M059J (cell line): ENCODE measurements at places on chromosomes 3 and 15.
A peak's percentile ranks its signal among the peaks of the same experiment; 100 is the strongest.

DNA sequence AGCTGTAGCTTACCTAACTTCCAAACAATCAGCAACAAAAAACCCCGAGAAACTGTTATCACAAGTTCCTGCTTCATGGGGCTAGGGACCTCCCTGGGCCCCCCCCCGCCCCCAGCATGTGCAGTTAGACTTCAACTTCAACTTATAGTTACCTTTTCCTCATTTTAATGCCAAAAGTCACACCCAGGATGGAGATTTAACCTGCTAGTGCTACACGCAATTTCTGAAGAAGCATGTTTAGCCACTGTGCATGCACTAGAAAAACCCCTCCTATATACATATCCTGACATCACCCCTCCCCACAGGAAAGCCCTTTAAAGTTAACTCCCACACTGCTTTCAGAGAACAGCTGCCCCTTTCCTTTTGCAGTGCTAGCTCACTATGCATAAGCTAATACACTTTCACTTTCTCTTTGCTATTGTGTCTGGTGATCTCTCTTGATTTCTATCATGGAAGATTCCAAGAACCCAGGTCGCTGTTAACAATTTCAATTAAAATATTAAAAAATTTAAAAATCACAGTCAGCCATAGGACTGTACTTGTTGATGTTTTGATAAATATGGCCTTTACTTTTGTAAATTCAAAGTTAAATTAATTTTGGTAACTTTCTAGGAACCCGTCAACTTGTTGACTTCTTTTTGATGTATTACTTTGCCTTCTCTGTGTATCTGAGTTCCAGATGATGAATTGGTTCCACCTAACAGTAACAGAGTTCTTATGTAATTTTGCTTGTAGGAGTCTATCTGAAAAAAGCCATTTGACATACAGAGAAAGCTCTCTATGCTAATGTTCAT, 75.2 kb upstream of the ACAD9 start:
- peak; percentile 36 for DNase-seq

DNA sequence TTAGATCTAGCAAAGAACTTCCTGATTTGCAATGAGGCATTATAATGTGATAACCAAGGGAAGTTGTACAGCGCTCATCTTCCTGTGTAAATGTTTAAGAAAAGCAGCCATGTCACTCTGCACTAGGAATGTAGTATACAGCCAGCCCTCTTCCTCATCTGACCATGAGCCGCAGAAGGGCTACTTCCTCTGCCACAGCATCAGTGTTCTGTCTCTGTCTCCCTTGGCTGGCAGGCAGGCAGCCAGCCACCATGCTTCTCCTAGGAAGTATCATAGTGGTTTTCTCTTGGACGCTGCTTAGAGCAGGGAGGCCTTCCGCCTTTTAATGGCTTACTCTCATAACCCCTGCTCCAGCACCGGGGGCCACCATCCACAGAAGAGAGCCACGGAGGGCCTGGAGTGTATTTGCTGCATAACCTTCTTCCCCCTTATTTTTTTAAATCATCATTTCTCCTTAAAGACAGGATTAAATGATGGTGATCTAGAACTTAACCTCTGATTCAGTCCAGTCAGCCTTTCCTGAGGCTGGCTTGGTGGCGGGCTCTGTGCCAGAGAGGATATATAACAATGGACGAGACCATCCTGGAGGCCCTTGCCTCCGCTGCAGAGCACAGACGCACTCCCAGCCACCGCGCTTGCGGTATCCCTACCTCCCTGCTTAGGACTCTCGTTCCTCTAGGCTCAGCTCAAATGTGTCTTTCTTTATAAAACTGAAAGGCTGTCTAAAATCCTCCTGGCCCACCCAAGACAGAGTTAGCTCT, 57.3 kb upstream of the PLXNA1 start:
- DNase-seq = no peak

- DNase-seq = no peak
Observed at GRCh38 chr3:50295553-50296431, 3.4 kb downstream of the HYAL3 start.

- DNase-seq = no peak
Observed at GRCh38 chr3:143099690-143100089, 19.9 kb upstream of the CHST2 start.

DNA sequence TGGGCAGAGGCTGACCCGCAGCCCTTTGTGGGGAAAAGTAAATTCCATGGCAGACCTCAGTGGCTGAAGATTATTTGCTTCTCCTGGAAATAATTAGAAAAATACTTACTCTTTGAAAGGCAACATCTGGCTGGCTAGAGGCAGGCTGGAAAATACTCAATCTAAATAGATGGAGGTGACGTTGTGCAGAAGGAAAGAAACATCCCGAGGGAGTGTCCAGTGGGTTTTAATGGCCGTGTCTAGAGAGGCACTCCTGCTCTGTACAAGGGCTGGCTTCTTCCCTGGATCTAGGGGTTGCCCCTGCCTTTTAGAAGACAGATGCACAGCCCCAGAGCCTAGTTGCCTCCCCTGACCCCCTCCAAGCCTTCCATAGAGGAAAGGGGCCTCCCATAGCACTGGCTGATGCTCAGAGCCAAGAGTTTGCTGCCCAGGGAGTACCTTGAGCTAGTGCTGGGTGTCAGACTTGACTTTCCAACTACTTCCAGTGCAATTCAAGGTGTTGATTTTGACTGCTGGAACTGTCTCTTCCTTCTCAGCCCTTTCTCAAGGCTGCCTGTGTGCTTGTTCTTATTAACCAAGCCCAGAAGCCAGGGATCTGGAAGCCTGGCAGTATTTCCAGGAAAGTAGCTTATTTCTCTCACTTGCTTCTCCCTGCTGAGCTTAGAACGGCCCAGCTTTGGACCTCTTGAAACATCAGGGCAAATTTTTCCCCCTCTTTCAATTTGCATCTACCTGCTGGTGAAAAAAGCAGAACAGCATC, 27.4 kb downstream of the CGNL1 start:
- DNase-seq = no peak

- no peak for DNase-seq
Observed at GRCh38 chr15:43531018-43531670, 13.7 kb downstream of the MAP1A start.

DNA sequence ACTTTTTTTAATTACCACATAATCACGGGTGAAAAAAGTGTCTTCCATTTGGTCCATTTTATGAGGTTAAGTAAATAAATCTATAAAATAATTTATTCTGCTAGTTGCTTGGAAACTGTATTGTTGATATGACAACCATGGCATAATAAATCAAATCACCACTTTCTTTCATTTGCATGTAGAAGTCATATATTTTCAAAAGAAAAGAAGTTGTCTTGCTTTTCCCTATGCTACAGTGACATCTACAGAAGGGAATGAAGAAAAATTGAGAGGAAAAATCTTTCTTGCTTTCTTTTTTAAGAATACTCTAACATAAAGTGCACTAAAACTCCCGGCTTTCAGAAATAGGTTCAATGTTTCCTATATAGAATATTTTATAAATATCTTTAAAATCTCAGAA, 228.5 kb downstream of the ZBBX start:
- peak; percentile 12 for DNase-seq

DNA sequence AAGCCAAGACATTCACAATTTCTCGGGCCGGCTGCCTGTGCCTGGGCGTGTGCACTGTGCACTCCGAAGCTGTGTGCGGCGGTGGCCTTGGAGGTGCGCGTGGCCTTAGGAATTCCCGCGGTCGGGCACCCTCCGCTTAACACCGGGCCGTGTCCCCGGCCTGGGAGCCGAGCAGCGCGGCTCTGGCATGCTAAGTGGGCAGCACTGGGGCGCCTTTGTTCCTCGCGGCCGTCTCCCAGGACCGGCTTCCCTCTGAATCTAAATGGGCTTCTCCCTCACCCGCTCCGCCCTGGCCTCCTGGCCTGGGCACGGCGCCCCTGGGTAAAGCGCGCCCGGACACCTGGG, 498 bp upstream of the ARNT2 start:
- DNase-seq = no peak

DNA sequence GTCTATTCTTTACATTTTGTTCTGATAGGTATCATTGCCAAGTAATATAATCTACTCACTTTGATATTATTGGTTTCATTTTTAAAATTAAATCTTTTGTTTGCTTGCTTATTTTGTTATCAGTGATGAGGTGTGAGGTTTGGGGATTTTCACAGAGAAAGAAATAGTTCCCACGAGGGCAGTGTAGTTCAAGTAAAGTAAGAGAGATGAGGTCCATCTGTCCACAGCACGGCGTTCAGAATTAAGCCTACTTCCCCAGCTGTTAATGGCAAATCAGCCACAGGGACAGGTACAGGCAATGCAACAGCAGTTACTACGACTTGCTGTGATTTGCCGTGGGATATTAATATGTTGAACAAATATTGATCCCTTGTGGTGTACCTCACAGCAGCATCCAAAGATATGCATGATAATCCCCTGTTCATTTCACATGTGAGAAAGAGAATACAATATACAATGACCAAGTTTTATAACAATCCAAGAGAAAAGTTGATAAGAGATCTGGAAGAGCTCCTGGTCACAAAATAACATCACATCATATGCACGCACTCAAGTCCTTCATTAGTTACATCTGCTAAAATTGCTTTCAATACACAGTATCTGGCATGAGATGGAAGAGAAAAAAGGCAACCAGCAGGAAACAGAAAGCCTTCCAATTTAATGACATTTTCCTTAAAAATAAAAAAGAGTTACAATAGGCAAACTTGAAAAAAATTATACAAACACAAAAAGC, 131.6 kb downstream of the TUSC7 start:
- no peak for DNase-seq

DNA sequence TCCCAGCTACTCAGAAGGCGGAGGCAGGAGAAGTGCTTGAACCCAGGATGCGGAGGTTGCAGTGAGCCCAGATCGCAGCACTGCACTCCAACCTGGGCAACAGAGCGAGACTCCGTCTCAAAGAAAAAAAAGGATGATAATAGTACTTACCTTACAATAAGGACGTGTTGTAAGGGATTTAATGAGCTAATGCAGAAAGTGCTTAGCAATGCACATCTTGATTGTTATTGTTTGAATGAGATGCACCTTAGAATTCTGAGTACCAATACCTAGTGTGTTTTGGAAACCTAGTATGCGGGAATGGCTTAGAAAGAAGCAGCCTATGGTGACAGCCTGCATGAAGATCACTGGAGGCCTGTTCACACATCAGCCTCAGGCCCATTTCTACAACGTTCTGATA, 19.5 kb downstream of the SNUPN start:
- DNase-seq = no peak

GRCh38 chr3:168583977-168584376, 488.3 kb upstream of the GOLIM4 start:
- DNase-seq = no peak

DNA sequence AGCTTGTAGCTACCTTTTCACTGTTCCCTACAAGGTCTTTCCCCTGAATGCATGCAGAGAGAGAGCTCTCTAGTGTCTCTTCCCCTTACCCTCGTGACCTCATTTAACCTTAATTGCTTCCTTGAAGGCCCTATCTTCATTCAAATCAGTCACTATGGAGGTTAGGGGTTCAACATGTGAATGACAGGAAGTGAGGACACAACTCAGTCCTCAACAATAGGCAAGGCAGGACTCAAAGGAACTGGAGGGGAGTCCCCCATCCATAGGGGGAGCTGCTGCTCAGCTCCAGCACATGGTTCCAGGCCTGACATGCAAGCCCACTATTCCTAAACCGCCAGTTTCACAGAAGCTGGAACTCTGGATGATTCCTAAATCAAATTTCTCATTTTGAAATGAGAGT, 33.8 kb upstream of the GYG1 start:
- DNase-seq = peak; percentile 29

DNA sequence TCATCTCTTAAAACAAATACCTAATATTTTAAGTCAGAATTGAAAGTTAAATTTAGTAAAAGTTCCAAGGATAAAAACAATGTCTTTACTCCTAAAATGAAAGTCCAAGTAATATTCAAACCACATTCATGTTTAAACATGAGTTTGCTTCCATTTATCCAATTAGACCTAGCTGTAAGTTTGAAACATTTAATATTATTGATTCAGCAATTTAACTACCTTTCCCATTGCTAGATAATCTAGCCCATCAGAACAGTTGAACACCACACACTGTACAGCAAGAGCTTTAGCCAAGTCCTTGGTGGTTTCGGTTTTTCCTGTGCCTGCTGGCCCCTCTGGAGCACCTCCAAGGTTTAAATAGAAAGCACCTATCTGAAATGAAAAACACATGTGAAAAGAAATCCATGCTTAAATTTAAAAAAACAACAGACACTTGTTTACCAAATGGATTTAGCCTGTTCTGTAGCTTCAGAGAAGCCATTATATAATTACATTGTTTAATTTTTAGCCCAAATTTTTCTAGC, 97.8 kb downstream of the DNAH12 start:
- DNase-seq = peak; percentile 69

- DNase-seq = peak; percentile 87
Observed at GRCh38 chr3:142028243-142028777, 121.0 kb downstream of the TFDP2 start.

DNA sequence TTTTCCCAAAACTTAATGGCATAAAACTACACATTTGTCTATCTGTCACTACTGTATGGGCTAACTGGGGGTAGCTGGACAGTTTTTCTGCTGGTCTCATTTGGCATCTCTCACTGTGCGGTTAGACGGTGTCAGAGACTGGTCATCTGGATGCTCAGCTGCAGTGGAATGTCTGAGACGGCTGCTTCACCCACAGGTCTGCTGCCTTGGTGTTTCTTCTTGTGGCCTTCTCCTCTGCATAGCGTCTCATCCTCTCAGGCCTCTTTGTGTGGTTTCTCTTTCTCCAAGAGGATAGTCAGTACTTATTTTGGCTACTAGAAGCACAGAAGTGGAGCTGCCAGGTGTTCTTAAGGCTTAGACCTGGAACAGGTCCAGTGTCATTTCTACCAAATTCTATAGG, 35.9 kb upstream of the GOLGA6L9 start:
- DNase-seq = peak; percentile 57

GRCh38 chr3:70180664-70181063, 131.8 kb downstream of the MDFIC2 start:
- DNase-seq = no peak

- DNase-seq = no peak
Observed at GRCh38 chr15:27254055-27254454, 283.1 kb downstream of the GABRG3 start.

DNA sequence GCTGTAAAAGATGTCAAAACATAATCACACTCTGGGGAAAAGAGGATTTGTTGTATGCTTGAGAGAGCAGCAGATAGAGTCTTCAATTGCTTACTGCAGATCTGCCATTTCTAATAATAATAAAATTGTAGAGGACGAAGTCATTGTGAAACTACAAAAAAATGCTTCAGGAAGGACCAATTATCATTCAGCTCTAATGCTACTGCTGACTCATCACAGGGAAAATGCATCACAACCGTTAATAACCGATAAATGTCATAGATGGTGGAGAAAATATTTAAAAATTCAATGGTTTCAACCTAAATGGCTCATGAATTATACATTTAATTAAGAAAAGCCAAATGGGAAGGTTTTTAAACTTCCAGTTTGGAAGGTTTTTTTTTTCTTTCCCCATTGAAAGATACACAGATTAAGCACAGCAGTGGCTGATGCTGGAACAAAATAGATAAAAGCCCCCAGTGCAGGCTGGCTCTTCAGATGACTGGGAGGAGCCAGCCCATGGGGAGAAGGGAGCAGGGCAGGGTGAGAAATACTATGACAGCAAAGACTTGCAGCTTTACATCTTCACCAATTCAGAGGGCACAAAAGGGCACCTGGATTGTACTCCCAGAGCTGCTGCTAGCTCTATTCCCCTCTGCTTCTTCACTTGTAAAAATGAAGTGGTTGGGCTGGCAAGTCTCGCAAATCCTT, 196.1 kb downstream of the CNTN6 start:
- no peak for DNase-seq
